T-helper 22 cell (primary cell): ENCODE measurements at places on chromosomes 3 and 15.

- DNase-seq, result no peak
Measured at GRCh38 chr3:145903472-145904013, 257.4 kb downstream of the PLOD2 start.

DNA sequence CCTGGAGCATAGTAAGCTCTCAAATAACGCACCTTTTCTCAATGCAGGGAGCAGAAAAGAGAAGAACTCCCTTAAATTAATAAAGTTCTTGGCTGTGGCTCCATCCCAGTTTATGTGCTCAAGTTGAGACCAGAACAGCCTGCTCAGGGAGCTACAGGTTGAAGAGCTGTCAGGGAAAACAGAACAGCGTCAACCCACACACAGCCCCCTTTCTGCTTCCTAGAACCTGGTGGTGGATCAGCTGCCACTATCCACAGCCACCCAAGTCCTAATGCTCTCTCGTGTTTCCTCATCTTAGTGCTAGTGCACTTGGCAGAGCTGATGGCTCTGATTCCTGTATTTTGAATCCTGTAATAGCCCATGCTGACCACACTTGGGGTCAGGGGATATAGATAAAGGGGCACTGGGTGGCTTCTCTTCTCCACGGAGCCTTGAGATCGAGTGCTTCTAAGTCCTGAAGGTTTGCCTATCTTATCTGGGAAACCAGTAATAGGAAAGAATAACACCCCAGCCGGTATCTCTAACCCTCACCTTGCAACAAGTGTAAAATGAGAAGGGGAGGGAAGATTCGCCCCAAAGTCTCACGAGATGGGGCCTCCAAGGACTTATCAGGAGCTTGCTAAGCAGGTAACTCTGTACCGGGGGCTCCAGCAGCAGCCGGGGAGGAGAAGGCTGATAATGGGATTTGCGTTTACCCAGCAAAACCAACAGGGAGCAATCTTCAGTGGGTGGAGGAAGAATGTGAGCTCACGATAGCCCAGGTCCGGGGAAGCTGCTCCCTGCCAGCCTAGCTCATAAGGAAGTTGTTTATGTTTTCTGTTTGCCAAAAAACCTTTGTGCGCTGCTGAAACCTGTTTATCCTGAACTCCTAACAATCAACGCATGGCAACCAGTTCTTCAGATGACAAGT, 136.2 kb upstream of the ICE2 start:
- no peak for DNase-seq

DNA sequence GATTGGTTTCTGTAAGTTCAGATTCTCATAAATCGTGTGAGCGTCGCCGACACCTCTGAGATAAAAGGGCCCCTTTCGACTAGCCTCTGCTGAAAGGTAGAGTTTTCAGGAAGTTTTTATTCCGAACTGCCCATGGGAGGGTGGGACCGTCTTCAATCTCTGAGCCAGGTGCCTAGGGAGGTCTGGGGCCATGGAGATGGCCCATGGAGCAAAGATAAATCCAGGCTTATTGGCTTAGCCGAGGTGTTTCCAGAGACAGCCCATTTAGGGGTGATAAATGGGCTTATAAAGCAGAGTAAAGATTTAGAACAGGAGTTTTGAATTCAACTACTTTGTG, 442 bp downstream of the QTRT2 start:
- no peak for DNase-seq

GRCh38 chr3:163196815-163197374, 1700.3 kb downstream of the OTOL1 start:
- DNase-seq, result no peak

- DNase-seq, result no peak
Measured at GRCh38 chr15:73925848-73926218, 429 bp upstream of the LOXL1 start.

- no peak for DNase-seq
Measured at GRCh38 chr15:63052961-63053698, 10.6 kb downstream of the TPM1 start.

DNA sequence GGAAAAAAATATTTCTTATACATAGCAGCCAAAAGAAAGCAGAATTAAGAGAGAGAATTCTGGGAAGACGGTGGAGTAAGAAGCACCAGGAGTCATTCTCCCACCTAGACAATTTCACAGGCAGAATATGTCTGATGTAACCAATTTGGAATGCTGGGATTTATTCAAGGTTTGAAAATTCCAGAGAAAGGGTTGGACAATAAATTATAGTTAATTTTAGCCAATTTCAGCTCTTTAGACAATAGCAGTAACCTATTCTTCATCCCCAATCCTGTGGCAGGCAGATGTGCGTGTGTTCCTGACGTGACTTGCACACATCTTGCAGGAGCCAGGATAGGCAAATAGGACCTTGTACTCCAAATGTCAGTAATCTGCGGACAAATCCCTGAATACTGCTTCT, 541.0 kb upstream of the NAALADL2 start:
- DNase-seq, result no peak

DNA sequence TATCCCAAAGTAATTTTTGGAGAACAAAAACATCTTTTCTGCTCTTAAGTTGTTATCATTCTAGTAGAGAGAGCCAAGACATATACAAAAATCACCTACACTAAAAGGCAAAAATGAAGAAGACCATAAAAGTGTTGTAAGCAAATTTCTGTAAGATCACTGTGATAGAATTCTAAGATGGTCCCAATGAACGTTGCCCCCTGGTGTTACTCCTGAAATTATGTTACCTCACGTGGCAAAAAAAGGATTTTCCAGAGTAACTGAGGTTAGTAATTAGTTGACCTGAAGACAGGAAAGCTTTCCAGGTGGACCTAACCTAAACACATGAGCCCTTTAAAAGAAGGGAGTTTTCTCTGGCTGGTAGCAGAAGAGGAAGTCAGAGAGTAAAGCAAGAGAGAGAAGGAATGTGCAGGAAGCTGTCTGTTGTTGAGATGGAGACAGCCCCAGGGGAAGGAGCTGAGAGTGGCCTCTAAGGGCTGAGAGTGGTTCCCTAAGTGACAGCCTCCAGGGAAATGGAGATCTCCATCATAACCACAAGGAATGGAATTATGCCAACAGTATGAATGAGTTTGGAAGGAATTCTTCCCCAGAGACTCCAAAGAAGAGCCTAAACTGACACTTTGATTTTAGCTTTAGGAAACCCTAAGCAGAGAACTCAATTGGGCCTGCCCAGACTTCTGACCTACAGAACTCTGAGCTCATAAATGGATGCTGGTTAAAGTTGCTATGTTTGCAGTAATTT, 205.9 kb downstream of the CD47 start:
- no peak for DNase-seq

- DNase-seq, result no peak
Measured at GRCh38 chr15:39269352-39269751, 311.5 kb upstream of the THBS1 start.

GRCh38 chr3:99659951-99660350, 21.6 kb downstream of the COL8A1 start:
- DNase-seq, result no peak

GRCh38 chr3:129230311-129231019, 18.9 kb upstream of the COPG1 start:
- DNase-seq, result no peak

GRCh38 chr3:82558081-82558480, 796.6 kb upstream of the GBE1 start:
- DNase-seq, result no peak

GRCh38 chr15:88832820-88833730, 29.8 kb downstream of the ACAN start:
- no peak for DNase-seq

- no peak for DNase-seq
Measured at GRCh38 chr3:48518069-48518468, 14.1 kb upstream of the SHISA5 start.

DNA sequence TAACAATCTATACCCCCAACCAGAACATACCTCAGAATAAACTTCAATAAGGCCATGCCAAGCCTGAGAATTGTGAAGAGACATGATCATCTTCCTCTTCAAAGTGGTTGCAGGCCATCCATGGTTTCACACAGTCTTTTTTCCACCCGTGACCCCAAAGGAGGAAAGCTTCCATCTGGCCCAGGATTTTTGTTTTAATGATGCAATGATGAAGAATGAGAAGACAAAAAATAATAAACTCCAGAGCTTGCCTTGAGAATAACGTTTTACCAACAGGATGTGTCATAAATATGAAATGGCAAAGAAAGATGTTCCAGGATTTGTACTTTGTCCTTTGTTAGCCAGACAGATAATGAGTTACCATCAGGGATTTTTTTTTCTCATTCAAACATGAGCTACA, 201.9 kb downstream of the WNT5A start:
- no peak for DNase-seq

DNA sequence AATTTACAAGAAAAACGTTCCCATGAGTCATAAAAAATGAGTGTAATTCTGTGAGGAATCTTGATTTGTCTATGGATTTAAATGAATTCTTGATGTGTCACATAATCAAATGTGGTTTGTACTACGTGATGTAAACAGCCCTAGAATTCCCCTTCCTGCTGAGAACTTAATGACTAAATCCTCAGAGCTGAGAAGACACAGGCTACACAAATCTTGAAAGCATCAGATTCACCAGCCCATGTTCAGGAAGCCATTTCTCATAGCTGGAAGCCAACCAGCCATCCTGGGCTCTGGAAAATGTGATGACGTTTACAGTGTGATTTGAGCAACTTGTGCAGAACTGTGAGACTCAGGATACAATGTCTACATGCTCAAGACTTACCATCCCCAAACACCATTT, 193.7 kb upstream of the MME start:
- DNase-seq, result no peak

DNA sequence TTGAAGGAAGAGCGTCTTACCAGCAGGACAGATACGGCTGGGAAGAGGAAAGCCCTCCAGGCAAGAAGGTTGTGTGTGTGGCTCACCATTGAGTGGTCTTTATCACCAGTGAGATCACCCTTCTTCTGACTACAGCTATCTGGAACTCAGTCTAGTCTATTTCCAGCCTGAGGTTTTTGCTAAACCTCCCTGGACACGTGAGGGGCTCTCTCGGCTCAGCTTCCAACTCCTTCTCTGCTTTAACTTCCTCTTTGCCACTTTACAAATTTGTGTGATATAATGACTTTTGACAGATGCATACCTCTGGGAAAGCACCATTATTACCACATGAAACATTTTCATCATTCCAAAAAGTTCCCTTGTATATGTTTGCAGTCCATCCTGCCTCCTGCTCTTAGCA, 15.3 kb upstream of the ROPN1 start:
- no peak for DNase-seq

DNA sequence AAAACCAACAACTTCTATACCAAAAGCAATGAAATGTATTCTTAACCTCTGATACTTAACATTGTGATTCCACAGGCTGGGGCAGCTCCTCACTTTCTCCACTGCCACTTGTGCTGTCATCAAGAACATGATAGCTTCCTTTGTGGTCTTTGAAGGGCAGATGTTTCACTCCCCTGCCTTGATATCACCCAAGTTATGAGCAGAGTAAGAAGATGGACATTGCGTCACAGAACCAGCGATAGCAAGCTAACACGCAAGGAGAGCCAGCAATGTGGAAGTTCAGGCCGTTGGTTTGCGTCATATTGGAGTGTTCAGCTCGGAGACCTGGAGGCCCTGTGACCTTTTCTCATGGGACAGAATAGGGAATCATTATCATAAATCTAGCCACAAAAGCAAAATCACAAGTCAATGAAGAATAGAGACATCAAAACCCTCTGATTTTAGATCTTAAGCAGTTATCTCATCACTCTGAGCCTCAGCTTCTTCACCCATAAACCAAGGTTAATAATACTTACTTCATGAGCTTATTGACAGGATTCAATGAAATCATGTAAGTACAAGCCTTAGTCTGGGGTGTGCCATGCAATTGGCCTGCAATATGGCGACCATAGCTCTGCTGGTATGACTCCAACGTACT, 183.8 kb upstream of the THBS1 start:
- no peak for DNase-seq

- DNase-seq, result no peak
Measured at GRCh38 chr3:143366672-143367071, 247.1 kb downstream of the CHST2 start.

DNA sequence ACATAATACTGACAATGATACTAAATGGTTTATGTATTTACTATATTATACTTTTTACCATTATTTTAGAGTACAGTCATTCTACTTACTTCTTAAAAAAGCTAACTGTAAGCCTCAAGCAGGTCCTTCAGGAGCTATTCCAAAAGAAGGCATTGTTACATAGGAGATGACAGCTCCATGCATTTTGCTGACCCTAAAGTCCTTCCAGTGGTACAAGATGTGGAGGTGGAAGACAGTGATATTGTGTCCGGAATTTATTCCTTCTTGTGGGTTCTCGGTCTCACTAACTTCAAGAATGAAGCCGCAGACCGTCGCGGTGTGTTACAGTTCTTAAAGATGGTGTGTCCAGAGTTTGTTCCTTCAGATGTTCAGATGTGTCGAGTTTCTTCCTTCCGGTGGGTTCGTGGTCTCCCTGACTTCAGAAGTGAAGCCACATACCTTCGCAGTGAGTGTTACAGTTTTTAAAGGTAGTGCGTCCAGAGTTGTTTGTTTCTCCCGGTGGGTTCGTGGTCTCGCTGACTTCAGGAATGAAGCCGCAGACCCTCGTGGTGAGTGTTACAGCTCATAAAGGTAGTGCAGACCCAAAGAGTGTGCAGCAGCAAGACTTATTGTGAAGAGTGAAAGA, 20.9 kb downstream of the AVEN start:
- DNase-seq, result peak; percentile 1

DNA sequence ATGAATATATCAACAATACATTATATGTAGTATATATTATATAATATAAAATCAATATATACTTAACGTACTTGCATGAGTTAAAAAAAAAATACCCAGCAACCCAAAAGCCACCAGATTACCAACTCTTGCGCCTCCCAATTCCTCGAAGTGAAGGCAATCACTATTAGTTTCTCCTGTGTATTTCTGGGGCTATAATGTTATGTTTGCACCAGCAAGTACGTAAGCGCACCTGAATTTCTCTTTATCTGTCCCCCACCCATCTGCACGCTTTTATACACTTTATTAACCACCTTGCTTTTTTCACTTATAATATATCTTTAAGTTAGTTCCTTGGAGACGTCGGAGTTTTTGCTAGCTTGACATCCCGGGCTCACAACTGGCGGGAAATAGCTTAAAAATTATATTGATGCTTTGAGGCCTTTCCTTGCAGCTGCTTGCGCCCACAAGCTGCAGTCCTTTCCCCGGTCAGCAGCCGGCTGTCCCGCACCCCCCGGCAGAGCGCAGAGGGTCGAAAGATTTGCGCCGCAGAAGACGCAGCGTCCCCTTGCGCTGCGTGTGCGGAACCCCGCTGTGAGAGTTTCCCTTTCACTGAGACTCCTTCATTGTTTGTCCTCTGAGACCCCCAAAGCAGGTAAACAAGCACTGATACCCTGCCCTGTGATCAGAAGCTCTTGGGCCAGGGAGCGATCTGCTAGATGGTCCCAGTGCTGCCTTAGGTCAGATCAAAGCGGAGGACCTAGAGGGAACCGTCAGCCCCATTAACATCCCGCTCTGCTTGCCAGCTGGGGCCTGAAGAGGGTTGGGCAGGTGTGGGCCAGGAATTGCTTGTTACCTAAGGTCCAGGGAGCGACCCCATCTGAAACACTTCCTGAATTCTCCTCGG, 8.9 kb upstream of the EOMES start:
- no peak for DNase-seq

GRCh38 chr3:187165144-187165543, 25.8 kb upstream of the RPL39L start:
- peak; percentile 4 for DNase-seq
